ENCODE measurements at places on chromosomes 11 and 22. TPM values are rescaled to one million over a fixed set of nuclear protein-coding genes. Genes with fewer than 3 reads are reported as not detected.

The DUSP8 gene
- polyA plus RNA-seq: 29.6 TPM

GRCh38 chr22:49228431-49229037 is 599.1 kb downstream of the BRD1 start:
- no peak for DNase-seq

GRCh38 chr11:26158251-26158650 is 173.7 kb upstream of the ANO3 start:
- no peak for DNase-seq

The SCN2B gene
- polyA plus RNA-seq: 9.0 TPM

GRCh38 chr22:37805810-37806277 is 1.9 kb upstream of the GCAT start:
- DNase-seq: no peak

GRCh38 chr11:20084921-20085814 is 75.1 kb downstream of the DBX1 start:
- no peak for DNase-seq

DNA sequence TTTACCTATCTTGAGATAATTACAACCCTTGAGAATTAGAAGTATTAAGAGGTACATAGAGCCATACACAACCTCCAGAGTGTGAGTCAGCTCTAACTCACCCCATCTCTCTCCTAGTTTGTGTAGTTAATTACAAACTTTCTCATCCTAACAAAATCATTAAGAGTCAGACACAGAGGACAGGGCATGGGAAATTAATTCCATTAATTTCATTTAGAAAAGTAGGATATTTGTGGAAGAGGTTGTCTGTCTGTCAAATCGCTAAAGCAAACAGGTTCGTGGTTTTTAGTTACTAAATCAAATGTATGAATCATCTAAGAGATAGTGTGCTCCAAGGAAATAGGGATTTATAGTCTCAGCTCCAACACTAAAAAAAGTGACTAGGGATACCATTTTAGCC is 1261.4 kb upstream of the TENM4 start:
- DNase-seq: no peak

DNA sequence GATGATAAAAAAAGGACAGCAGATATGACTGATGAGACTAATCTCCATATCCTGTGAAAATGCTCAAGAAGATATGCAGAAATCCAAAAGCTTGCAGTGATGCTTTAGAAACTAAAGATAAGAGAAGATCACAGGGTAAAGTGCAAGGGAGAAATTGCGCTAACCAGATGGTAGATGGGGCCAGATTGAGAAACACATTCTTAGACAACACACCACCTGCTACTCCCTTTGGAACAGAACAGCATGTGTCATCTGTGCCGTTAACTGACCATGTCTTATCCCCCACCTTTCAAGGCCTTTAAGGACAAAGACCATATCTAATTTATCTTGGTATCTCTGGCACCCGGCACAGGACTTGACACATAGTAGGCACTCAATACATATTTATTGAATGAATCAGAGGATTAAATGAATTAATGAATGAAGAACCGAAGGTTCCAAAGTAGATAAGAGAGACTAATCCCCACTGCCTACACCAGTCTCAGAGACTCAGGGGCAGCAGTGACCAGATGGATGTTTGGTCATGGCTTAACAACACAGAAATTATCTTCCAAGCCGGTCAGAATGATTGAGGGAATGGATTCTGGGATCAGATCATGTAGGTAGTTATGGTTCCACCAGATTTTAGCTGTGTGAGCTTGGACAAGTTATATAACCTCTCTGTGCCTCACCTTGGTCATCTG is 12.3 kb upstream of the P2RY2 start:
- peak; percentile 47 for DNase-seq

DNA sequence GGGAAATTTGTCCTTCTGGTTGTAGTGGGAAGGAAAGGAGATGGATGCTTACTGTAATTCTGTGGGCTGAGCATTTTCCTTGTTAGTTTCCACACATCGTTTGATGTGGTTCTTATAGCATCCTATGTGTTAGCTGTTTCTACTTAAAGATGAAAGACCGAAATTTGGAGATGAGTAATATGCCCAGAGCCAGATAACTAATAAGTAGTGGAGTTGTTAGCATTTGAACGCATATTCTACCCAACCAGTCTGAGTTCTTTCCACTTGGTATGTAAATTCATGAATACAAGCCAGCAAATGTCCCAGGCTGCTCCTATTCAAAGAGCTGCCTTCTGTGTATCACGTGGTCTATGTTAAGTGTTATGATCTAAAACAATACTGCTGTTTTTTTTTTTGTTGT is 14.6 kb downstream of the SPECC1L start:
- no peak for DNase-seq

- DNase-seq: no peak
Measured at GRCh38 chr22:30047364-30047738, 32.9 kb upstream of the HORMAD2 start.

DNA sequence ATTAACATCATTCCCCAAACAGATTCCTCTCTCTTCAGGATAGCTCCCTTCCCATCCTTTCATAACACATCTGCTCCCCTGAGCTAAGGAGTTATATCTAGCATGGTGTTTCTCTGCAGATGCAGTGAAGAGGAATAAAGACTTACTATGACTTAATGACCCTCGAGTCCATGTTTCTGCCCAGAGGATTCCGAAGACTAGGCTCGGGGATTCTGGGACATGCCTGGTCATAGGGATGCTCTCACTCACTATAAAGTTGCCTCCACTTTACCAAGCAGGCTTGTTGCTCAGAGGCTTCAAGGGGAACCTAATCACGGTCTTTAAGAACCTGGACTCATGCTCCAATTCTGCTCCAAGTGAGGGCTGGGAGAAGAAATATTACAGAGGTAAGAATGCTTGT is at the start of gene OR52E4:
TSS of gene OR52E4 (plus strand) at position 301 of the 400 bp plus-strand sequence. CDS start 3,664 bp downstream, outside the sequence.
- DNase-seq: no peak

GRCh38 chr11:75313513-75314272 is 37.8 kb downstream of the ARRB1 start:
- DNase-seq: no peak

The ART1 gene
- polyA plus RNA-seq: not detected

DNA sequence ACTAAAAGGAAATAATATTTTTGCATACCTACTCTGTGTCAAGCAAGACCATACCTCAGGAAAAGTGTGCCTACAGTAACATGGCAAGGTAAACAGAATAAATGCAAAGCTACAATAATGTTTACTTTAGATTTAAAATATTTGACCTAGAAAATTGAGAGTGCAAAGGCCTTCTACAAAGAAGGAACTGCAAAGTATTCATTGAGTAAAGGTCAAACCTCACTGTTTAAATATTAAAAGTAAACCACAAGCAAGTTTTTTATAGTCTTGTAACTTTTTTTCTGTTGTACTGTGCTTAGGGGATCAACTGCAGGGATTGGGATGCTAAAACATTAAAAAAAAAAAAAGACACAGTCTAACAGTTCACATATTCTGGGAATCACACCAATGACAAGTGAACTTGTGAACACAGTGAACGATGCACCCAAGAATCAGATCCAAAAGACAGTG is 48.8 kb downstream of the CWF19L2 start:
- no peak for DNase-seq

- no peak for DNase-seq
Measured at GRCh38 chr11:111837366-111837891, 34.0 kb downstream of the ALG9 start.

- no peak for DNase-seq
Measured at GRCh38 chr11:23772081-23772480, 724.8 kb upstream of the LUZP2 start.

DNA sequence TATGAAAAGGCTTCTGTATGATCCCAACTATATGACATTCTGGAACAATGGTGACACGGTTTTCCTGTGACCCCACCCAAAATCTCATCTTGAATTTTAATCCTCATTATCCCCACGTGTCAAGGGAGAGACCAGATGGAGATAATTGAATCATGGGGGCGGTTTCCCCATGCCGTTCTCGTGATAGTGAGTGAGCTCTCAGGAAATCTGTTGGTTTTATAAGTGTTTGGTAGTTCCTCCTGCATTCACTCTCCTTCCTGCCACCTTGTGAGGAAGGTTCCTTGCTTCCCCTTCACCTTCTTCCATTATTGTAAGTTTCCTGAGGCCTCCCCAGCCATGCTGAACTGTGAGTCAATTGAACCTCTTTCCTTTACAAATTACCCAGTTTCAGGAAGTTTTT is 53.1 kb upstream of the TSPAN18 start:
- DNase-seq: no peak

- no peak for DNase-seq
Measured at GRCh38 chr11:34652191-34652973, 31.5 kb downstream of the EHF start.

DNA sequence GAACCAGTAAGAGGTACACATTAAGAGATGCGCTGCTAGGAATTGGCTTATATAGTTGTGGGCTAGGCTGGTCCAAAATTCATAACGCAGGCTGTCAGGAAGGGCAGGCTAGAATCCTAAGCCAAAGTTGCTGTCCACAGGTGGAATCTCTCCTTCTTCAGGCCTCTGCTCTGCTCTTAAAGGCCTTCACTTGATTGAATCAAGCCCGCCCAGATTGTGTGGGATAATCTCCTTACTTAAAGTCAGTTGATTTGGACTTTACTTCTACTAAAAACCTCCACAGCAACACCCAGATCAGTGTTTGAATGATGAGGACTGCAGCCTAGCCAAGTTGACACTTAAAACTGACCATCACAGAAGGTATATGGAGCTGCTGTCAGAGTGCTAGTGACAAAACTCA is 68.8 kb downstream of the LRRC32 start:
- no peak for DNase-seq

GRCh38 chr11:76591416-76591815 is 79.1 kb downstream of the LRRC32 start:
- no peak for DNase-seq

DNA sequence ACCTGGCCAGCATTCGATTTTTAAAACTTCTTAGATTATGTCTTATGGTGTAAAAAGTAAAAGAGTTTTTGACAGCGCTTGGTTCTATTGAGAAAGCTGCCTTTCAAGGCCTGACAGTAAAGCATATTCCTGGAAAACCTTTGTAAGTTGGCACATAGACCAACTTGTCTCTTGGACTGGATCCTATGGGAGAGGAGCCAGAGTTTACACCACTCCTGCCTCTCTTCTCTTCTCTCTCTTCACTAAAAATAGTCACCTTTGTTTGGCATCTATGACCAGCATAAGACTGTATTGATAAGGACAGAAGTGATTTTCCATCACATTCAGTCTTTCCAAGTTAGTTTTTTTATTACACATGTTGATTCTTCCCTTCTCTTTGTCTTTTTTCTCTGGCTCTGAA is 33.7 kb downstream of the CSRP3 start:
- no peak for DNase-seq

DNA sequence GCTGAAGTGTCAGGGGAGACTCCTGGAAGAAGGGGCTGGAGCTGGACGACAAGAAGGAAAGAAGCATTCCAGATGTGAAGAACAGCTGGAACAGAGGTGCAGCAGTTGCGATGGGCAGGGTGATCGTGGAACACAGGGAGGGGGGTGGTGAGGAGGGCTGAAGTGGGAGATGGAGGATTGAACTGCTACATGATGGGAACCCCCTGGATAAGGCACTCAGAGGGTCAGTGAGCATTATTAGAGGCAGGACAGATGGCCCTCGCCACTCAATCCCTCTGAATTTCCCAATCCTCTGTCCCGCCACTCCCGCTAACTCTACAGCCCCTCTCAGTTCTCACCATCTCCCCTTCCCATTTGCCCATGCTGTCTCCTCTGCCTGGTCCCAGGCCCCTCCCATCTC is 14.0 kb downstream of the SERPINH1 start:
- DNase-seq: no peak

GRCh38 chr11:120375076-120375475 is 38.9 kb downstream of the ARHGEF12 start:
- no peak for DNase-seq

DNA sequence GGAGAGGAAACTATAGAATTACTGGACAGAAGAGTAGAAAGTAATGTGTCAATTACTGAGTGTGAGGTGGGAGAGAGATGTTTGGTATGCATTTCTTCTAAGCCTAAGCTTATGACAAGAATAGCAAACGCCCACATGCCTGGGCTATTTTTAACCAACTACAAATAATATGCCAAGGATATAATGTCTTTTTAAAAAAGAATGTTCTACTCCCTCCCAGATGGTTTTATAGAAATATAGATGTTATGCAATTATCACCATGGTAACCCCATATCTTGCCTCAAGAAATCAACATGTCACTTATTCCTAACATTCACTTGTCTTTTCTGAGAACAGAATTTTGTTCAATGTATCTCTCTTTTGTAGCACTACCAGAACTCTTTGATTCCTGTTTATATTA is 996.7 kb upstream of the CHORDC1 start:
- peak; percentile 94 for DNase-seq

The CDC45 gene
- polyA plus RNA-seq: 21.5 TPM

The ST14 gene
- 13.7 TPM for polyA plus RNA-seq

DNA sequence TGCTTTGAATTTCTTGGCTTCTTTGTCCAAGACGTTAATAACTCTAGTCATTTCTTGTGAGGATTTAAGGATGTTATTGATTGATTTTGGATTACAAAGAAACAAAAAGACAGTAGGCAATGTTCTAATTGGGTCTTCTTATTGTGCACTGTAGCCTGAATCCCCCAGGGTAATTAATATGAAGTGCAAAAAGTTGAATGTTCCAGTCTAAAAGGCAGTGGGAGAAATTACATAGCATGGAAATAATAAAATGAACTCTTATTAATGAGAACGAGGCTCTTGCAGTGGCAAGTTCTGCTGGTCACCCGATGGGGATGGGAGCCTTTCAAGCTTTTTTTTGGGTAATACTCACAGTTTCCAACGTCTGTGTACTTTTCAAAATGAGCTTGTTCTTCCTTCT is 45.6 kb downstream of the UBASH3B start:
- DNase-seq: peak; percentile 46

GRCh38 chr22:37166675-37167066 is 17.0 kb upstream of the IL2RB start:
- peak; percentile 57 for DNase-seq

- no peak for DNase-seq
Measured at GRCh38 chr11:21520244-21520643, 672.6 kb upstream of the ANO5 start.

The OR8A1 gene
- not detected for polyA plus RNA-seq

DNA sequence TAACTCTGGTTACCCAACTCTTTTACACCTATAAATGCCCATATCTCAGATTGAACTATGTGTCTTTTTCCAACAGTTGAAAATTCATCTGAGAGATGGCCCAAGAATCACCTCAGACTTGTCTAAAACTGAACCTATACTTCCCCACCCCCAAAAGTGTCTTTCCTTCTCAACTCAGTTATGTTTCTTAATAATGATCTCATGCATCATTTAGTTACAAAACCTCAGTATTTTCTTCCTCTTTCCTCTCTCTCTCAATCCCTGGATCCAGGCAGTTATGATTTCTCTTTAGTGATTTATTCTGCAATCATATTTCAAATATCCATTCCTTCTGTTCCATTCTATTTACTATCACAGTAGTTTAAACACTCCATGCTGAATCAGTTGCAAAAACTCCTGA is 32.3 kb upstream of the ADSL start:
- DNase-seq: no peak

GRCh38 chr11:115695677-115696364 is 191.6 kb upstream of the CADM1 start:
- DNase-seq: no peak

GRCh38 chr11:134560066-134560465 is 148.0 kb upstream of the B3GAT1 start:
- DNase-seq: no peak

The XKR3 gene
- not detected for polyA plus RNA-seq

The FXYD2 gene
- polyA plus RNA-seq: 0.63 TPM
